ENCODE measurements at places on chromosomes 5 and 9.

GRCh38 chr9:89522261-89522958, 24.5 kb upstream of the SEMA4D start:
- DNase-seq: no peak

- DNase-seq: no peak
Observed at GRCh38 chr9:36099718-36100117, 36.8 kb upstream of the GLIPR2 start.

- no peak for DNase-seq
Observed at GRCh38 chr5:31964007-31964360, 210.1 kb downstream of the GOLPH3 start.

GRCh38 chr5:67799732-67800234, 415.8 kb upstream of the PIK3R1 start:
- no peak for DNase-seq

DNA sequence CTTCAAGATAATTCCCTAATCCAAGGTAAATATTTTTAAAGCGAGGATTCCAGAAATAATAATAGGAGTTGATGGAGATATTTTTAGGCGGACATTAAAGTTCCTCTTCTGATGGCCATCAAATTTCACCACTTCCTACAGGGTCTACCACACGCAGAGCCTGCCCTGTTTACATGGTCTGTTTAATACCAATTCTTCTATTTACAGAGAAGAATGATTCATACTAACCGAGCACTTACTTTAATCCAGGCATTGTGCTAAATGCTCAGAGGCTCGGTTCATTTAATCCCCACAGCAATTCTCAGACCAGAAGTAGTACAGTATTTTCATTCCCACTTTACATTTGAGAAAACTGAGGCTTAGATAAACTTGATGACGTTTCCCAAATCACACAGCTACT, 3.0 kb upstream of the ITGA1 start:
- no peak for DNase-seq

All from nephron progenitor cell (in vitro differentiated cells).